ENCODE measurements at places on chromosomes 16 and 17. TPM values are rescaled to one million over a fixed set of nuclear protein-coding genes. Genes with fewer than 3 reads are reported as not detected.

KRTAP9-8 gene
- total RNA-seq, result not detected

MT1G gene
- not detected for total RNA-seq

GRAPL gene
- total RNA-seq, result 65.0 TPM

CD19 gene
- not detected for total RNA-seq

POLR2A gene
- total RNA-seq, result 191 TPM

LRRC75A gene
- 5.7 TPM for total RNA-seq

HOXB7 gene
- not detected for total RNA-seq

CPHXL gene
- not detected for total RNA-seq

TM4SF5 gene
- not detected for total RNA-seq

PRDM7 gene
- total RNA-seq, result not detected

ICAM2 gene
- total RNA-seq, result 158 TPM

OR4D1 gene
- 2.0 TPM for total RNA-seq

CEP95 gene
- 108 TPM for total RNA-seq

ANKRD40CL gene
- total RNA-seq, result not detected

TBC1D3L gene
- 35.7 TPM for total RNA-seq

COX11 gene
- 84.0 TPM for total RNA-seq

DYNLL2 gene
- total RNA-seq, result 45.6 TPM

OTOP2 gene
- not detected for total RNA-seq

TBC1D3D gene
- total RNA-seq, result not detected

TAC4 gene
- not detected for total RNA-seq

TERB1 gene
- 1.1 TPM for total RNA-seq

PPL gene
- not detected for total RNA-seq

NPIPB9 gene
- total RNA-seq, result 3.0 TPM

NOTUM gene
- not detected for total RNA-seq

CRISPLD2 gene
- total RNA-seq, result 0.89 TPM
